Esophagus squamous epithelium (tissue), 5 donors: ENCODE measurements at places on chromosomes 3 and 15.

DNA sequence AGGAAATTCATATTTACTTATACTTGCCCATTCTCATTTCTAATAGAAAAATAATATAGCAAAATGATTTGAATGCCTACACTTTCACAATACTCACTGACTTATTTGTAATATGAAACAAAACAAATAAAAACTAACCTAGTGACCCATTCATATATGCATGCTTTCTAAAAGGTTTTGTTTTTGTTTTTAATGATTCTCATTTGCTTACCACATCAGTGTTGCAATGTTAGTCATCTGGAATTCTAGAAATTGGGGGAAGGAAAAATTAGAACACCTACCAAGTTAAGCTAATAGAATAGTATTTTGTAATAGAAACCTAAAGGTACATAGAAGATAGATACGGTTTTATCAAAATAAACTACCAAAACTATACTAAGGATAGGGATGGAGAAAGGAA, 214.1 kb upstream of the CNTN6 start:
- no peak for DNase-seq

- DNase-seq: no peak
Observed at GRCh38 chr15:99574502-99574901, 8.7 kb downstream of the MEF2A start.

DNA sequence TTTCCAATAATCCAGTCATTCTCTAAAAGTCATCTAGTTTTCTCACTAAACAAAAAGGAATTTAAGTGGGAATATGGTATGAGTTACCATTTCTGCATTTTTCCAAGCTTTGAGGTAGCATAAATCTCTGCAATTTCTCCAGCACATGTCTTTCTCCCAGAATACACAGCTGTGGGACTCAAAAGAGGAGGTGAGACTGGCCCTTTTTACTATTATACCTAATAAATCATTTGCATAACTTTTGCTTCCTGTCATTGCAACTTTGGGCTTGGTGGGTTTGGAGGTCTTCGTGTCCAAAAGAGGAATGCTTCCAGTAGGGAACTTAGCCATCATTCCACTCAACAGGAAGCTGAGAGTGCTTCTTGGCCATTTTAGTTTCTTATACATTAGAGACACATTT, 94.8 kb downstream of the FMN1 start:
- no peak for DNase-seq

DNA sequence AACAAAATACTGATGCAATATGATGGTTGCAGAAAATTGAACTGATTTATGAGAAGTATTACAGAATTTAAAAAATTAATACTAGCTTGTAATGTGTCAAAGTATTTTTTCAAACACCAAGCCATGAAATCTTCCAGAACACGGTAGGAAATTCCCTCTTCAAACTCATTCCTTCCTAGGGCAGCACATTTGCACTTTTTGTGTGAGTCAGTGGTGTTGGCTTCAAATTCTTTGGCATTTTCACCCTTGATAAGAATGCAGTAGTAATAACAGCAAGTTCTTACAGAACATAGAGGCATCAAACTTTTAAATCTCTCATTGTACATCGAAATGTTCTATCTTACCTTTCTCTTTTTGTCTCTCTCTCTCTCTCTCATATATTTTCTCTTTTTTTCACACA, 191.8 kb downstream of the CGGBP1 start:
- DNase-seq: no peak

DNA sequence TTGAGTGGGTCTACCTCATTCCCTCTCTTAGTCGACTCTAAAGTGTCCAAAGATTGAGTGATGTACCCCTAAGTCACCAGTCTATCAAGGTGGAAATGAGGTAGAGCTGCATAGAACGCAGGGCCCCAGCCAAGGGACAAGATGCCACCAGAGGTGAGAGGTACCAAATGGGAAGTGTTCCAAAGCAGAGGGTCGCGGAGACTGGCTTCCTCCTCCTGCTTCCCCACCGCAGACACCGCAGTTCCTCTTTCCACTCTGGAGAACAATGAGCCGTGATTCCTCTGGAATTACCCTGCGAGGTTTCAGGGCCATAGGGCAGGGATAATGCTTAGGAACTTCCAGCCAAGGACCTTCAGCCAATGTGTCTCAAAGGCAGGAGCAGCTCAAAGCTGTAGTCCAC, 55.8 kb downstream of the DAPK2 start:
- no peak for DNase-seq

GRCh38 chr3:47164007-47164881, at the start of gene SETD2:
Gene SETD2, minus strand, starts transcription at chr3:47164113. Its CDS starts 189 bp downstream, at chr3:47163924.
- DNase-seq: peak; percentile 61

DNA sequence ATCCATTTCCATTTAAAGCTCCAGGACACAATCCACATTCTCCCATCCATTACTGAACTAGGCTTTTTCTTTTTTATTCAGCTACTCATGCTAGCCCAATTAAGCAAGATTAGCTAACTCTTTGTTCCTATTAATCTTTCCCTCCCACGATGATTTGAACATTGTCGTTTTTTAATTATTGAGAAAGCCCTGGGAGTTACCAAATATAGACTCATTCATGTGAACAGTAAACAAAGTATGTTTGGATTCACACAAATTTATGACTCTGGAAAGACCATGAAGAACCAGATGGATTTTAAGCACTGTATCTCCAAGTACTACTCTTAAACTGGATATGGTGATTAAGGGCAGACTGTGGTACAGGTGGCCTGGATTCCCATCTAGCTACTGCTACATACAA, 82.2 kb downstream of the STRIT1 start:
- DNase-seq: no peak

GRCh38 chr3:12944413-12944812, 103.0 kb upstream of the RPL32 start:
- DNase-seq: no peak

DNA sequence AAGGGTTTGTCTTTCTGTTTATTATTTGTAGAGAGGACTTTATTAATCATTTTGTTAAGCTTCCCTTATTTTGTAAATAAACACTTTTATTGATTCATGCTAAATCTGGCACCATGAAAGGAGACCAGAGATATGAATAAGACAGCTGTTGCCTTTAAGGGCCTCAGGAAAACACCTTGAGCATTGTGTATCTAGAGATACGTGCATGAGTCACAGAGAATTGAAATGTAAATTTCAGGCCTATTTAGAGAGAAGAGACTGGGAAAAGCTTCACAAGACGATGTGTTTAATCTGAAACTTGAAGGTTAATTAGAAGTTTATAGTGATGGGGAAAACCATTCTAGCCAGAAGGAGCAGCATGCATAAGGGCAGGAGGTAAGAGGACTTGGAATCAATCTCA, 28.6 kb upstream of the UTS2B start:
- no peak for DNase-seq

DNA sequence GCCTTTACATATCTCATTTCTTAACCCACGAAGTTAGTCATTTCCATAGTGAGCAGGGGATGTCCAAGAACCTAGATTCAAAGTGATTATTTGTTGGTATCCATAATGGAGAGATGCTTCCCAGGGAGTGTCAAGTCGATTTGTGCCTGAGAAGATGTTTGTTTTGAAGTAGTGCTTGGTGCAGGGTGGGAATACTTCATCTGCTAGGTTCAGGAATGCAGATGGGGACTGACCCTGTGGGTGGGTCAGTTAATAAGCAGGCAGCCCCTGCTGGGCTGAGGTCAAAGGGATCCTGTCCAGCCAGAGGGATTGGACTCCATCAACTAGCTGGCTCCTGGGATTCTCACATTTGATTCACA, 44.1 kb upstream of the VILL start:
- DNase-seq: no peak

- no peak for DNase-seq
Observed at GRCh38 chr3:40258555-40258954, 51.0 kb upstream of the EIF1B start.

- no peak for DNase-seq
Observed at GRCh38 chr15:80440024-80440423, 35.8 kb downstream of the ARNT2 start.

DNA sequence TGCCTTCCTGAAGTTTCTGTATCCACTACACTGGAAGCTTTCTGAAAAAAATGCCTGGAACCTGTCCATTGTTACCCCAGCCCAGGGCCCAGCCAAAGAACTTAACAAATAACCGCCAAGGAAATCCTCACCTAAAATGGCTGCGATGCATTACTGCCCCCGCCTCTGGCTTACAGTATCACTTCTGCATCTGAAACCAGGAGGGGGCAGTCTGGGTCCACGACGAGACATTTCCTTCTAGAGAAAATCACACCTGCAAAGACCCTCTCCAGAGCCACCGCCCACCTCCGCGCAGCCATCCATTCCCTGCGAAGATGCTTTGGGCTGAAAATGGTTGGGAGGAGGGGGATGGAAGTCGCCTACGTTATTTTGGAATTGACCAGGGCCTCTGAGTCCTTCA, 22.4 kb upstream of the CELF6 start:
- DNase-seq: no peak

- DNase-seq: no peak
Observed at GRCh38 chr3:170436697-170437096, 18.0 kb downstream of the CLDN11 start.

GRCh38 chr3:155024006-155024638, 56.0 kb upstream of the MME start:
- DNase-seq: no peak

- no peak for DNase-seq
Observed at GRCh38 chr15:36797128-36797527, 217.7 kb downstream of the CDIN1 start.

- no peak for DNase-seq
Observed at GRCh38 chr15:40006646-40007045, 32.3 kb downstream of the SRP14 start.

GRCh38 chr3:9914559-9915253, 2.2 kb upstream of the IL17RC start:
- no peak for DNase-seq

DNA sequence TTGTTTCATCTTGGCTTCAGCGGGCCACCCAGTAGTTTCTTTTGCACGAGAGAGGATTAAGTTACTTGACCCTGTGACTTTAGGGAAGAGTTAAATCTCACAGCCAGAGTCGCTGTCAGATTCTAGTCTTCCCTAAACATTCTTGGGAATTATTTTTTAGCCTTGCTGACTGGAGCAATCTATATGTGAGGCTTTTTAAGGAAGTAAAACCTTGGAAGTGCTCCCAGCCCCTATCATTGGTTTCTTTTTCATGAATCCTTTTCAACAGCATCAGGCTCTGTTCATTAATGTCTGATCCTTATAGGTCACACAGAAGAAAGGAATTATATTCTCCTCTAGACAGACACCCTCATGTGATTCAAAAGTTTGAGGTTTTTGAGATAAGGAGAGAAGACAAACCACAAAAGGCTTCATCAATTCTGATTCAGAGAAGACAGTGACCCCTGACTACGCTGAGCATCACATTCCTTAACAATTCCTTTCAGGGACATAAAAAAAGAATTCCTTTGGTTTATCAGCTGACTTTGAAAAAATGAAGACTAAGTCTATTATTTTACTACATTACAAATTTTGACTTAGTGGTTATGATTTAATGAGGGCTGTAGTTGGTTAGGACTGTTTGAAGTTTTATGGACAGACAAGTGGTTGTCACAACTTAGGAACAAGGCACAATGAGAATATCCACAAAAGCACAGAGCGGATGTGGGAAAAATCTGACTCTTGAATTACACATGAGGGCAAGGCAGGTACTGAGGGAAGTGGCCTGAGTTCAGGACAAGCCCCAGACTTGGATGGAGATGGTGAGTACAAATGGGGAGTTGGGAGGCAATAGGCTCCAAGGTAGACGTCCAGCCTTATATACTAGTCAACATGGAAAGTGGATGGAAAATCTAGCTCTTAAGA, 171.1 kb upstream of the STT3B start:
- no peak for DNase-seq

DNA sequence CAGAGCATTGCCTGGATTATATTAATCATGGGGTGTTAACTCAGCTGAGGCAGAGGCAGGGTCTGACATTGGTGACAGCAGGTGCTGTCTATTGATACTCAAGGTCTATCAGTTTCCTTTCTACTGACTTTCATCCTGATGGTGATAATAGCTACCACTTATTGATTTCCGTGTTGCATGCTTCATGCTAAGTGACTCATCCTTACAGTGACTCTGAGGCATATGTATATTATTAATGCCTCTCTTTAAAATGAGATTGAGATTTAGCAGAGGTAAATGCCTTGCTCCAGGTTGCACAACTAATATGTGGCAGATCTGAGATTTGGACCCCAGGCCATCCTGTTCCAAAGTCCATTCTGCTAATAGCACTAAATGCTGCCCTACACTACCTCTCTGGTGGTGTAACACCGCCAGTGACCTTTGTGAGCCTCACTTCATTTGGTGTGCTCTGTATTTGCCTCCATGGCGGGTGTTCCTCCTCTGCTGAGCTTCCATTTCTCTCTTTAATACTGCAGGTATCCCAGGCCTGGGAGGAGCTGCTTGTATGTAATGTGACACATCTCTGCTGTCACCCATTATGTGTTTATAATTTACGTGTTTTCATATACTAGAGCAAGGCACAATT, 50.4 kb downstream of the GPR171 start:
- no peak for DNase-seq

DNA sequence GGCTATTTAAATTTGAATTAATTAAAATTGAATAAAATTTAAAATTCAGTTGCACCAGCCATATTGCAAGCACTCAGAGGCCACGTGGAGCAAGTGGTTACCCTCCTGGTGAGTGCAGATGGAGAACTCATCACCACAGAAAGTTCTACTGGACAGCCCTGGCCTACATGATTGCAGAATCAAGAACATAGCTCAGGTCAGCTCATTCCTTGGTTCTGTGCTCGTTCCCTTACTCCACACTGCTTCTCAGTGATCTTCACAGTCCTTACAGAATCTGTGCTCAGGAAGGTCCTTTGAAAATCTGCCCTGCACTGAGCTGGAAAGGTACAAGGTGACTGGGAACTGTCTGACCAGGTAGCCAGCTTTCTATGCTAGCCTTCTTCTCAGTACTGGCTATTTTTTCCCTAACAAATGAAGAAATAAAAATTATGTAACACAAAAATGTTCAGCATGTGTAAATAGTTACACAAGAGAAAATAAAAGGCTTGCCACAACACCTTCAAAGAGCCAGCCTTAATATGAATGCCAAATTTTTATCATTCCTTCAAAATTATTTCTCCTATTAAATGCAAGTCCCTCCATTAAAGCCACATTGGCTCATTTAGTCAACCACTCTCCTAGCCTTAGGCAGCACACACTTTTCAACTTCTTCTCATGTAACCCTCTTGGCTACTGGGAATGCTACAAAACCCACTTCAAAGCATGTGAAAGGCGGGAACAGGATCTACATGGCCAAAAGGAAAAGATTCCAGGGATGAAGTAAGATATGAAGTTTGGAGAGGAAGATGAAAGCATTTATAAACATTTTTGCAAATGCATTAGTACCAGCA, 326.4 kb upstream of the WNT5A start:
- no peak for DNase-seq

DNA sequence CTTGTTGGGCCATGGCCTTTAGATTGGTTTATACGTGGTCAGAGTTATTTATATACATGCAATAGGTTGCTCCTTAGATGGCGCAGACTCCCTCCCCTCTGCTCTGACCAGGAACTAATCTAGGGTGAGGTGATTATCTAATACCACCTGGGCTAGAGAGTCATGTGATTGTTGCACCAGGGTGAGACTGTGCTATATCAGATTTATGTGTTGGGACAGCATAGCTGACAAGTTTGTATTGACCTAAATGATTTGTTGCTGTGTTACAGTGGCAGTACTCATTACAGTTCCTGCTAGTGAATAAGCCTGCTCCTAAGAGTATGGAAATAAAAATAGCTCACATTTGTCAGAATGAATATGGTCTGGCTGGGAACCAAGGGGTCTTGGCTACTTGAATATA, 7.2 kb upstream of the IQCF6 start:
- DNase-seq: no peak
